Thymus (tissue), 14 donors: ENCODE measurements at places on chromosomes 16 and 17. TPM values are rescaled to one million over a fixed set of nuclear protein-coding genes. Genes with fewer than 3 reads are reported as not detected.

GRCh38 chr17:42247734-42248133 lies 28.5 kb downstream of the STAT5B start:
- H3K4me3 ChIP-seq, result no peak overlapping the region
- H3K27me3 ChIP-seq, result no peaks in the 10 kb centered on the region
- peak overlapping the region; percentile 94 for H3K27ac ChIP-seq
- peaks cover 40% of the 10 kb centered on the region for H3K4me1 ChIP-seq

DNA sequence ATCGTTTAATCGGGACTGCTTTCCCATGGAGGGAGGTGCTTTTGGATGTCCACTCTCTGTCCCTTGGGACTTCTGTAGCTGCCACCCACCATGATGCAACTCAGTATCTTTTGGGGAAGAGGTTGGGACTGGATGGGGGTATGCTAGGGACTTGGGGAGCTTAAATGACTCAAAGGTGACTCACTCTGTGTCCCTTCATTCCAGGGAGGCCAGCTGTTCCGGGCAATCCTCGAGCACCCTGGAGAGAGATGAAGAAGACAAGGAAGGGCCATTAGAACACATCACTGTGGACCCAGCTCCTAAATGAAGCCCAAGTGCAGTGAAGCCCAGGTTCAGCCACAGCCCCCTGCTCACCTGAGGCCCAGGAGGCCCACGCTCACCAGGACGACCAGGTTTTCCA lies 4.6 kb downstream of the COL1A1 start:
- no peak overlapping the region for H3K27ac ChIP-seq
- peaks cover 11% of the 10 kb centered on the region for H3K4me1 ChIP-seq
- peaks cover 58% of the 10 kb centered on the region for H3K27me3 ChIP-seq
- H3K36me3 ChIP-seq, result no peaks in the 10 kb centered on the region
- no peak overlapping the region for H3K4me3 ChIP-seq

Gene NHLRC4
- 5.5 TPM for total RNA-seq

GRCh38 chr17:5975661-5976060 lies 94.5 kb upstream of the WSCD1 start:
- H3K27me3 ChIP-seq, result no peaks in the 10 kb centered on the region
- no peaks in the 10 kb centered on the region for H3K4me1 ChIP-seq
- DNase-seq, result no peak
- H3K4me3 ChIP-seq, result no peak overlapping the region
- H3K36me3 ChIP-seq, result no peaks in the 10 kb centered on the region
- no peak overlapping the region for H3K27ac ChIP-seq

DNA sequence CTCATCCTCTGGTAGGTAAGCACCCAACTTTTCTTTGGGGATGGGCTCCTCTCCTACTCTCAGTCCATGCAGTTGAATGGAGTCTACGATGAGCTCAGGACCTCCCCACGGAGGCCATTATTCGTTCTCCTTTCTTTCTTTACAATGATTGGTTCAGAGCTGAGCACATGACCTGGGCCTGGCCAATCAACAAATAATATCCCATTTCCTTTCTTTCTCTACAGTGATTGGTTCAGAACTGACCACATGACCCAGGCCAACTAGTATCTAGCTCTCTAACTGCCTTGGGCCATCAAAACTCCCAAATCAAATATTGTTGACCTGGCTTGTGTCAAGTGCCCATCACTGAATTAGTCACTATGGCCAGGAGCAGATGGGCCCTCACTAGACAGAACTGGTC lies 129.2 kb downstream of the USP31 start:
- H3K4me1 ChIP-seq, result no peaks in the 10 kb centered on the region
- H3K36me3 ChIP-seq, result no peaks in the 10 kb centered on the region
- no peak overlapping the region for H3K27ac ChIP-seq
- no peaks in the 10 kb centered on the region for H3K27me3 ChIP-seq

- H3K27me3 ChIP-seq, result no peaks in the 10 kb centered on the region
- no peaks in the 10 kb centered on the region for H3K4me1 ChIP-seq
- H3K27ac ChIP-seq, result no peak overlapping the region
- no peaks in the 10 kb centered on the region for H3K36me3 ChIP-seq
- no peak overlapping the region for H3K4me3 ChIP-seq
Measured at GRCh38 chr16:69013991-69014390, 91.5 kb upstream of the HAS3 start.

Gene SOCS1
- 8.3 TPM for total RNA-seq

Gene KRTAP9-4
- not detected for total RNA-seq

Gene CCDC78
- total RNA-seq, result 4.8 TPM

- DNase-seq, result no peak
- no peak overlapping the region for H3K4me3 ChIP-seq
- no peak overlapping the region for H3K27ac ChIP-seq
Measured at GRCh38 chr16:3056336-3057180, 8.9 kb upstream of the IL32 start.

DNA sequence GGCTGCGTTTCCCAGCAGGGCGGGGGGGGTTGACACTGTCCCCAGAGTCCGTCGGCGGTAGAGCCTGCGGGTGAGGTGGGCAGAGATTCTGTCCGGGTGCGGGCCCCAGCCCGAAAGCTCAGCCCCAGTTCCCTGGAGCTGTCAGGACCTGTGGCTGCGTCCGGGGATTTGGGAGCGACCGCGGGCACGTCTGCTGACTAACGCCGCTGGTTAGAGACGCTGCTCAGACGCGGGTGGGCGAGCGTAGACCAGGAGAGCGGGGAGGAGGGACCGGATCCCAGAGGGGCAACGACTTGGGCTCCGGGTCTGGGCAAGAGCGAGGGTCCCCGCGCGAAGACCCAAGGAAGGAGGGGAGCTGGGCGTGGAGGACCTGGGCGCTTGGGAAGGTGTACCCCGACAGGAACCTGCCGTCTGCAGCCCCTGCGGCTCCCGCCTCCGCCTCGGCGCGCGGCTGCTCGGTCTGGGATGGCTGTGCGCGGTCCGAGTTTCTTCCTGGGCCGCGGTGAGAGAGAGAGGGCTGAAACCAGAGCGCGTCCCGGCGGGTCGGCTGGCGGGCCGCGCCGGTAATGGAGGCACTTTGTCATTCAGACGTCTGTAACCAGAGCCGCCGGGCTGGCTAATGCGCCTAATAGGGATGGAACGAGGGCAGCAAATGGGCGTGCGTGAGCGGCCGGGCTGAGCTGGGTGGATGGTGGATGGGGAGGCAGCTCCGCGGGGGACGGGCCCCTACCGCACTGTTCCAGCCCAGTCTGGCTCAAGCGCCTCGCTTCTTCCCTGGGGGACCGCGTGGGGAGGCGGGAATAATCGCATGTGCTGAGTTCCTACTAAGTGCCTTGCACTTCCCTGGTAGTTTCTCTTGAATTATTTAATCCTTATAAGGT lies 2.3 kb downstream of the NGFR start:
- DNase-seq, result no peak
- peaks cover 38% of the 10 kb centered on the region for H3K4me1 ChIP-seq
- peaks cover 51% of the 10 kb centered on the region for H3K27me3 ChIP-seq
- H3K4me3 ChIP-seq, result no peak overlapping the region

DNA sequence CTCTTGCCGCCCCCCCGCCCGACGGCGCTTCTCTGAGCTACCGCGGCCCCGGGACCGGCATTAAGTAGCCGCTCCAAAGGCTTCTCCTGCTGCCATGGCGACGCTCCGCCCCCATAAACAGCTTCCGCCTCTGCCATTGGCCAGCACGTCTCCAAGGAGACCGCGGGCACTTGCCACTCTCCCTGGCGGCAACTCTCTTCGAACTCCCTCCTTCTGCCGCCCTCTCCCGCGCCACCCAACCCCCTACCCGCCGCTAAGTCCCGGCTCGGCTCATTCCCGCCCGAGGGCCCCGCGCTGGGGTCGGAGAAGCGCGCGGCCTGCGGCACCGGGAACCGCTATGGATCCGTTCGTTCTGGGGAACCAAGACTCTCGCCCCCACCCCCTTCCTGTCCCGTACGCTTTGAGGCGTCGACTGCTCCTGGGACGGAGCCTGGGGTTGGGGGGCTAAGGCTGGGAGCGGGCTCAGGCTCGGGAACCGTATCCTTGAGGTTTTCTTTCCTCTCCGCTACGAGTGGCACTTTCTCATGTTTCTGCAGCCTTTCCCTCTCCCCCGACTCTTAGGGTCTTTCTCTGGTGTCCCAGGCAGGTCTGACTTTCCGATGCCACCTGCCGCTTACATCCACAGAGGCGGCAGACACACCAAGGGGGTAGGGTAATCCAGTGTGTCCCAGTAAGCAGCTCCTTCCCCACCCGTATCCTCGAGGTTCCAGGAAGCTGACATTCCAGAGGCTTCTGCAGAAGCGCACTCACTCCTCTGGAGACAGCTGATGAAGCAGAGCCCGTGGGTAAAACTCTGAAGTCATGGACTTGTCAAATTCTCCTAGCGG lies at the start of gene FOXJ1:
TSS of gene FOXJ1 (minus strand) at position 34 of the 827 bp plus-strand sequence. CDS start 850 bp downstream, outside the sequence.
- peaks cover 63% of the 10 kb centered on the region for H3K27me3 ChIP-seq
- H3K27ac ChIP-seq, result no peak within 1 kb of the TSS
- H3K4me3 ChIP-seq, result peak within 1 kb of the TSS; percentile 42

DNA sequence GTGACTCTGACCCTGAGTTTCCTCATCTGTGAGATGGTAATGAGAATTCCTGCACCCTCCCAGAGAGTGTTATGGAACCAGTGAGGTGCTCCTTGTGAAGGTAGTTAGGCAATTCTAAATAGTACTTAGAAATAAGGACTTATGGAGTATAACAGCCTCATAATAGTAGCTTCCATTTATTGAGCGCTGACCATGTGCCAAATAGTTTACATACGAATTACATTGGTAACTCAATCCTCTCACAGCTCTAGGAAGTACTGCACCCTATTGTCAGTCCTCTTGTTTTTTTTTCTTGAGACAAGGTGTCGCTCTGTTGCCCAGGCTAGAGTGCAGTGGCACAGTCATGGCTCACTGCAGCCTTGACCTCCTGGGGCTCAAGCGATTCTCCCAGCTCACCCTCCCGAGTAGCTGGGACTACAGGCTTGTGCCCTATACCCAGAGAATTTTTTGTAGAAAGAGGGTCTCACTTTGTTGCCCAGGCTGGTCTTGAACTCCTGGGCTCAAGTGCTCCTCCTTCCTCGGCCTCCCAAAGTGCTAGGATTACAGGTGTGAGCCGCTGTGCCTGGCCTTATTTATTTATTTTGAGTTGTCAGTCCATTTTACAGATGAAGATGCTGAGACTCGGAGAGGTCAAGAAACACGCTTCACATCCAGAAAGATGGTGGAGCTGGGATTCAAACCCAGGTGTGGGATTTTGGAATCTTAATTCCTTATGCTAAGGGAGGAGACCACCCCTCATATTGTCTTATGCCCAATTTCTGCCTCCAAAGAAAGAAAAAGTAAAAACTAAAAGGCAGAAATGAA lies 2.9 kb downstream of the TNS4 start:
- no peak for DNase-seq
- H3K36me3 ChIP-seq, result no peaks in the 10 kb centered on the region
- H3K4me1 ChIP-seq, result peaks cover 16% of the 10 kb centered on the region
- no peak overlapping the region for H3K4me3 ChIP-seq
- no peak overlapping the region for H3K27ac ChIP-seq
- H3K27me3 ChIP-seq, result no peaks in the 10 kb centered on the region

GRCh38 chr16:67460168-67460567 lies 20.8 kb downstream of the ATP6V0D1 start:
- H3K27me3 ChIP-seq, result no peaks in the 10 kb centered on the region
- H3K4me3 ChIP-seq, result no peak overlapping the region
- no peak overlapping the region for H3K27ac ChIP-seq

Gene ATXN7L3
- 36.3 TPM for total RNA-seq

Gene CDH5
- total RNA-seq, result 7.5 TPM

DNA sequence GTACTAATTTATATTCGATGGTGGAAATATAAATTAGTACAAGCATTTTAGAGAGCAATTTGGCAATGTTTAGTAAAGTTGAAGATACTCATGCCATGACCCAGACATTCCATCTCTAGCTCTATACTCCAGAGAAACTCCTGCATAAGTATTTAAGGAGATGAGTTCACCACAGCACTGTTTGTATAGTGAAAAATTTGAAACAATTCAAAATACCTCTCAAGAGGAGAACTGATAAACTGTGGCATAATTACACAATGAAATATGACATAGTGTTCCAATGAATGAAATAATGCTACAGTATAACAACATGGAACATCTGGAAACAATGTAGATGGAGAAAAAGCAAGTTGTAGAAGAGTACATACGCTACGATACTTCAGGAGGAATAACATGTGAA lies 48.6 kb upstream of the IRX3 start:
- no peak overlapping the region for H3K4me3 ChIP-seq
- no peaks in the 10 kb centered on the region for H3K36me3 ChIP-seq
- H3K27ac ChIP-seq, result no peak overlapping the region
- DNase-seq, result no peak
- peaks cover 31% of the 10 kb centered on the region for H3K27me3 ChIP-seq

Gene TTLL6
- 0.42 TPM for total RNA-seq

Gene SEPTIN1
- 173 TPM for total RNA-seq

DNA sequence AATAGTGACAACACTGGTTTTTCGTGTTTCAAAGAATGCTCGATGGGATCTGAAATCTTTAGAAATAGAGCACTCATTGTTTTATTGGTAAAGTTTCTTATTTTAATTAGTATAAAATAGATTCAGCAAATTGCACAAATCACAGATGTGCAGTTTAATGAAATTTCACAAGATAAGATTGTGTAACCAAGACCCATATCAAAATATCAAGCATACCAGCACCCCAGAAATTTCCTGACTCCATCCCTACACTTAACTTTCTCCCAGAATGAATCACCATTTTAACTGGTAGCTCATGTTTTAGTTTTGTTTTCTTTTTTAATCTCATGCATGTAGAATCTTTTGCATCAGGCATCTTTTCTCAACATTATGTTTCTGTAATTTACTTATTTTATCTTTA lies 185.9 kb downstream of the KCNJ2 start:
- no peaks in the 10 kb centered on the region for H3K4me1 ChIP-seq
- H3K36me3 ChIP-seq, result no peaks in the 10 kb centered on the region
- no peak for DNase-seq

- H3K36me3 ChIP-seq, result no peaks in the 10 kb centered on the region
- H3K4me3 ChIP-seq, result no peak overlapping the region
- no peaks in the 10 kb centered on the region for H3K4me1 ChIP-seq
- no peak overlapping the region for H3K27ac ChIP-seq
- DNase-seq, result no peak
- no peaks in the 10 kb centered on the region for H3K27me3 ChIP-seq
Measured at GRCh38 chr17:59436900-59437299, 105.4 kb downstream of the YPEL2 start.

Gene LGALS9
- 45.7 TPM for total RNA-seq

Gene CTRL
- total RNA-seq, result 0.61 TPM
